Caco-2 (cell line): ENCODE measurements at places on chromosomes 5 and 9. TPM values are rescaled to one million over a fixed set of nuclear protein-coding genes. Genes with fewer than 3 reads are reported as not detected.

The CCL28 gene
- total RNA-seq = 5.5 and 8.6 TPM in 2 replicates

The OTP gene
- 0.11 TPM in 1 of 2 replicates, not detected in the other for total RNA-seq

The PIP5KL1 gene
- total RNA-seq = 2.3 and 3.8 TPM in 2 replicates

The SLC46A2 gene
- total RNA-seq = not detected in 2 replicates

The TXNDC8 gene
- not detected in 2 replicates for total RNA-seq

The SPATA31D4 gene
- not detected in 2 replicates for total RNA-seq

The SAPCD2 gene
- 53.3 and 57.5 TPM in 2 replicates for total RNA-seq

The FAM120A gene
- 42.8 and 43.2 TPM in 2 replicates for total RNA-seq

The ARL14EPL gene
- not detected in 2 replicates for total RNA-seq

The PDE6A gene
- 2.5 and 2.6 TPM in 2 replicates for total RNA-seq

The LNPEP gene
- 21.4 and 21.9 TPM in 2 replicates for total RNA-seq

The INSL6 gene
- not detected in 2 replicates for total RNA-seq

The MAP3K1 gene
- total RNA-seq = 46.0 and 47.0 TPM in 2 replicates

The FOXD4 gene
- 0.56 and 0.93 TPM in 2 replicates for total RNA-seq

The CNTNAP3 gene
- total RNA-seq = not detected in 2 replicates

The ACTBL2 gene
- total RNA-seq = not detected in 2 replicates

- H3K27ac ChIP-seq = no peak overlapping the region
- H3K4me1 ChIP-seq = peaks cover 21% of the 10 kb centered on the region
- no peaks in the 10 kb centered on the region for H3K36me3 ChIP-seq
- DNase-seq = no peak
These were observed 71.3 kb downstream of the GLIS3 start for GRCh38 chr9:4228606-4229005.

- no peaks in the 10 kb centered on the region for H3K36me3 ChIP-seq
- no peak for DNase-seq
- no peaks in the 10 kb centered on the region for H3K27me3 ChIP-seq
These were observed 89.0 kb downstream of the ASTN2 start for GRCh38 chr9:117325831-117326230.

DNA sequence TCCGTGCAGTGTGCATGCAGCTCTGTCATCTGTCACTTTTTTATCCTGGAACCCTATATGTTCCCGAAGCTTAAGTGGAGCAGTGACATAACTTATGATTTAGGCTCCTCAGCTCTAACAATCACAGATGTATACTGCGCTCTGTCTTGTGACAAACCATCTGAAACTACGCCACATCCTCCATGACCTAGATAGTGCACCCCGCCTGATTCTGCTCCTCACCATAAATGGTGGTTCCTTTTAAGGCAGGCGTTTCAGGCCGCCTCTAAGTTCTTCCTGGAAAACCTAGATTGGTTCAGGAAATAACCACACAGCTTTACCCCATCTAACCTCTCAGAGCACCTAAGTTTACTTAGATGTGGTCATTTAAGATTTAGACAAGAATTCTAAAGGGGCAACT lies 372.0 kb downstream of the CDH10 start:
- H3K4me1 ChIP-seq = no peaks in the 10 kb centered on the region
- H3K36me3 ChIP-seq = no peaks in the 10 kb centered on the region
- DNase-seq = no peak
- H3K27me3 ChIP-seq = no peaks in the 10 kb centered on the region

DNA sequence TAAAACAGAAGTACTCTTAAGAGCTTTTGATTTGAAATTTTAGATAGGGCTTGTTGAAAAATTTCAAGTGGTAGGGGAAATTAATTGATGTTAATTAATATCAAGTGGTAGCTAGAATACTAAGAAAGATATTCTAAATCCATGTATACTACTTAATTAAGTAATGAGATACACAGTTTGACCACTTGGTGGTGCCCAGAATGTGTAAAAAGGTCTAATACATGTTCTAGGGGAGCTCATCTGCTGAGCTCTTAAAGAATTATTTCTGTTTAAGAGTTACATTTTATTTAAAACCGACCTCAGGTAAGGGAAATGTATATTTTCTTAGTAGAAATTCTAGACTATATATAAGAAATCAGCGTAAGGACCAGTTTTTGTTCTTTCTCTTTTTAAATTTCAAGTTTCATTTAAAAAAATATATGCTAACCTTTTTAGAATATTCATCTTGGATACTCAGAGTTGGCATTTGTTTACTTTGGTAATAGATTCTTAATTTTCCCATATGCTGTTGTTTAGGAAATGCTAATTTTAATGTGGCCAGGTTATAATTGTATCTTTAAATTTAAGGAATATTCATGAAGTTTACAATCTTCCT lies 61.5 kb downstream of the LNPEP start:
- H3K27ac ChIP-seq = no peak overlapping the region
- no peaks in the 10 kb centered on the region for H3K36me3 ChIP-seq

DNA sequence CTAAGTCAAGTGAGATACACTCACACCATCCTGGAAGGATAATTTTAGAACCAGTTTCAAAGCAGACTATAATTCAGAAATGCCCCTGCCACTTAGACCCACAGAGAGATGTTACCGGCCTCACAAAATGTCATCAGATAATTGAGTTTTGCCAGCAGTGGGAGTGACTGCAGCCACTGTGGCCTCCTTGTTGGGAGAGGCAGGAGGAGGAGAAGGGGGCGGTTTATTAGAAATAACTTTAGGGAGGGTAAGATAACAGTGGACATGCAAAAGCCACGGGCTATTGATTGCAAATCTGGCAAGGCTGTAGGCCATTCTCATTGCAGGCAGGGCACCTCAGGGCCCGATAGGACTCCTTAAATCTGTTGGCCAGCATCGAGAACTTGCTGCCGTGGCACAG lies 13.4 kb downstream of the GRXCR2 start:
- DNase-seq = no peak
- no peaks in the 10 kb centered on the region for H3K27me3 ChIP-seq
- no peaks in the 10 kb centered on the region for H3K36me3 ChIP-seq
- H3K4me1 ChIP-seq = peaks cover 28% of the 10 kb centered on the region

DNA sequence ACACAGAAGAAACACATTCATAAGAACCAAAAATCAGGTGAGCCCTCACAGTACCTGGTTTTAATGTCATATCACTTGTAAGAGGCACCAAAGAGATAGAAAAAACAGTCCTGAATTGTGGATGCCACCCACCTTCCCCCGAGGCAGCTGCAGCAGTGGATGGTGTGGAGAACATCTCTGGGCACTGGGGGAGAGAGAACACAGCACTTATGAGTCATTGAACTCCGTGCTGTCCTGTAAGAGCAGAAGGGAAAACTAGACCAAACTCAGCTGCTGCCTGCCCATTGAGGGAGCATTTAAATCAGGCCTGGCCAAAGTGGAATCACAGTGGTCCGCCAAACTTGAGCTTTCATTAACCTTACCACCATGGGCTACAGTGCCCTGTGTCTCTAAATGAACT lies 296.2 kb downstream of the SPATA31D1 start:
- no peak overlapping the region for H3K4me3 ChIP-seq
- H3K27ac ChIP-seq = no peak overlapping the region
- no peak for DNase-seq
- H3K36me3 ChIP-seq = no peaks in the 10 kb centered on the region
- H3K4me1 ChIP-seq = no peaks in the 10 kb centered on the region

- H3K27me3 ChIP-seq = no peaks in the 10 kb centered on the region
- DNase-seq = no peak
- H3K4me3 ChIP-seq = no peak overlapping the region
These were observed 764.3 kb upstream of the TYRP1 start for GRCh38 chr9:11928871-11929321.

GRCh38 chr5:78809444-78809843 lies 160.9 kb upstream of the LHFPL2 start:
- peaks cover 6% of the 10 kb centered on the region; the same call in 1 of the 2 replicates for H3K4me1 ChIP-seq
- H3K4me3 ChIP-seq = no peak overlapping the region
- H3K27ac ChIP-seq = no peak overlapping the region
- no peaks in the 10 kb centered on the region for H3K27me3 ChIP-seq
- DNase-seq = no peak
- no peaks in the 10 kb centered on the region for H3K36me3 ChIP-seq

GRCh38 chr9:84850830-84851392 lies 181.4 kb downstream of the NTRK2 start:
- no peaks in the 10 kb centered on the region for H3K4me1 ChIP-seq
- no peak for DNase-seq
- H3K27ac ChIP-seq = no peak overlapping the region
- no peaks in the 10 kb centered on the region for H3K36me3 ChIP-seq

GRCh38 chr5:133938929-133939328 lies 29.5 kb downstream of the C5orf15 start:
- H3K36me3 ChIP-seq = no peaks in the 10 kb centered on the region
- H3K27me3 ChIP-seq = no peaks in the 10 kb centered on the region
- H3K4me3 ChIP-seq = no peak overlapping the region
- peaks cover 22% of the 10 kb centered on the region for H3K4me1 ChIP-seq

DNA sequence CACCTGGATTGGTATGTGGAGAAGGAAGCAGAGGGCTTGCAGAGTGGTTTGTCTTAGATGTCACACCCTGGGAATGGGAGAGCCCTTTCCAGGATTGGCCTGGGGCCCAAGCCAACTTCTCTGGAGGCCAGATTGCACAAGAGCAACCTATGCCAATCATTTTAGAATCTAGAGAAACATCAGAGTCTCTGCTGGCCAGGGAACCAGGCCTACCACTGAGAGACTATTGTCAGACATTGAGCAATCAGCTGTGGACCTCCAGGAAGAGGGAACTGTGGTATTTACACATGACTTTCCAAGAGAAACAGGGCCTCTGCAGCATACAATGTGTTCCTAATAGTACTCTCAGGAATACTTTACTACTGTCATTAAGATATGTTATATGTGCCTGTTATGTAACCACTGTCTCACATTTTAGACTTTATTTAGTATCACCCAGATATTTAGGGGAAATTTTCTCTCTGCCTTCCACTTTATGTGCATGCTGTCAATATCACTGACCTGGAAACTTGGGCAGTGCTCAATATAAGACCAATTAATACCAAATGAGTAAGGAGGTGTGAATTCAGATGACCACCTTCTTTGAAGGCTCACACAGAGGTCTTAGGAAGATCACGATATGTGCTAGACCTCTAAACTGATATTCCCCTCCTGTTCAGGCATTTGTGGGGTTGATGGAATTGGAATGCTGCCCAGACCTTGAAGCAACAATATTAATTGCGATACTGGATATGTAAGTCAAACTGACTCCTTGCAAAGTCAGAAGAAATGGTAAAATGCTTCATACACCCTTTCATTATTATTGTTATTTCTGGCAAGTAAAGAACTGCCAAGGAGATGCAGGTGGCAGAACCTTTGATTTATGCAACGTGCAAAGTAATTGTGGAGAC lies 20.5 kb upstream of the CCL28 start:
- H3K36me3 ChIP-seq = no peaks in the 10 kb centered on the region
- H3K27ac ChIP-seq = no peak overlapping the region
- peaks cover 18% of the 10 kb centered on the region for H3K4me1 ChIP-seq
- peak; percentile 73 for DNase-seq
- H3K4me3 ChIP-seq = no peak overlapping the region

DNA sequence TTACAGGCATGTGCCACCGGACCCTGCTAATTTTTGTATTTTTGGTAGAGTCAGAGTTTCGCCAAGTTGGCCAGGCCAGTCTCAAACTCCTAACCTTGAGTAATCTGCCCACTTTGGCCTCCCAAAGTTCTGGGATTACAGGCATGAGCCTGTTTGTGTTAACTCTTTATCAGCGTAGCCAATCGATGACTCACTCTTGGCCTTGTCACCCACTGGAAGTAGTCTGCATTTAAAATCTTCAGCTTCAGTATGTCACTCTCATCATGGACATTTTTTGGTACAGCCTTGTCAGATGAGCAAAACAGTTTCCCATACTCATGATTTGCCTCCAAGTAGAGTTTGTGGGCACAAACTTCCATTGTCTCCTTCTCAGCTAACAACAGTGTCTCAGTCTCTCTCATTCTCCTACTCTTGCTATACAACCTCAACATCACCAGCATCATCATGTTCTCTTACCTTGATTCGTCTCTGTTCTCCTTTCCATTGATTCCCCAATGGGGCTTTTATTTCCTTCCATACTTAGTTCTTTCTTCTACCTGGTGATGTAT lies 22.5 kb downstream of the MUSK start:
- H3K4me1 ChIP-seq = no peaks in the 10 kb centered on the region
- no peaks in the 10 kb centered on the region for H3K36me3 ChIP-seq
- H3K27ac ChIP-seq = no peak overlapping the region
- H3K4me3 ChIP-seq = no peak overlapping the region
- H3K27me3 ChIP-seq = no peaks in the 10 kb centered on the region

DNA sequence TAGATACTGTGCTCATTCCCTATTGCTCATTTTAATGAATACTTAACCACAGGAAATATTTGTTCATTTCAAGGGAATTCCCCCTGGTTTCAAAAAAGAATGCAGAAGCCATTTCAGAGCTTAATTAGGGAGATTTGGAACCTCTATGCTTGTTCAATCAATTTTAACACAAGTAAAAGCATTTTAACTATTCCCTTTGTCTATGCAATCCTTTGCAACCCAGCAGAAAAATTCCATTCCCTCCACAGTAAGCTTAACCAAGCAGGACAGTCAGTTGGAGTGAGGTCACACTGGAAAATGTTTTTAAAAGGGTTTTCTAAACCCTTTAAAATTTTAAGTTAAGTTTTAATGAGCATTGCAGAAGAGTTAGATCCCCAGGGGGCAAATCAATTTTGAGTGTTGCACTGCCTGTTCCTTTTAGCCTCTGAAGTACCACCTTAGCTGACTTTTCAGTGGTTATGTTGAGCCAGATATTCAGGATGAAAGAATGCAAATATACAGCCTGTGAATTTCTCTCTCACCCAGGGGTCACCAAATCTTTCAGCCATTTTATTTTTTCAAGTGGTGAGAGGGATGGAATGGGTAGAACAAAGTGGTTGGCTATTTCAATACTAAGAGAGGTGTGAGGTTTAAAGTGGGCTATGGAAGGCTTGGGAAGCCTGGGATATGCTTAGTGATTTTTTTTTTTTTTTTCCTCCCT lies 356.2 kb upstream of the NUDT12 start:
- no peaks in the 10 kb centered on the region for H3K27me3 ChIP-seq
- H3K36me3 ChIP-seq = no peaks in the 10 kb centered on the region
- DNase-seq = no peak
- no peak overlapping the region for H3K4me3 ChIP-seq
- no peaks in the 10 kb centered on the region for H3K4me1 ChIP-seq

GRCh38 chr9:106075960-106076327 lies 381.6 kb downstream of the TMEM38B start:
- no peak for DNase-seq
- peaks cover 9% of the 10 kb centered on the region; the same call in 1 of the 2 replicates for H3K4me1 ChIP-seq
- H3K4me3 ChIP-seq = no peak overlapping the region
- H3K27ac ChIP-seq = no peak overlapping the region

- no peaks in the 10 kb centered on the region for H3K4me1 ChIP-seq
- H3K4me3 ChIP-seq = no peak overlapping the region
- H3K27me3 ChIP-seq = no peaks in the 10 kb centered on the region
- peaks cover 2% of the 10 kb centered on the region; the same call in 1 of the 2 replicates for H3K36me3 ChIP-seq
These were observed 41.6 kb upstream of the POMT1 start for GRCh38 chr9:131461166-131461565.
